ENCODE measurements at places on chromosomes 12 and 14.

GRCh38 chr12:62512901-62513300, 46.3 kb downstream of the MON2 start:
- no peak for ATAC-seq

DNA sequence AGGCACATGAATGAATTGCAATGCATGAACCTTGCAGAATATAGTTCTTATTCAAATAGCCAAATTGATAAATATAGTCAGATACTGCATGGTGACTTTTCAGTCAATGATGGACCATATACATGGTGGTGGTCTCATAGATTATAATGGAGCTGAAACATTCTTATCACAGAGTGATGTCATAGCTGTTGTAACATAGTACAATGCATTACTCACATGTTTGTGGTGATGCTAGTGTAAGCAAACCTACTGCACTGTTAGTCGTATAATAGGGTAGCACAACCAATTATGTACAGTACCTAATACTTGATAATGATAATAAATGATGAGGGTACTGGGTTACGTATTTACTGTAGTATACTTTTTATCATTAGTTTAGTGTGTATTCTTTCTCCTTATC, 280.3 kb downstream of the BCAT1 start:
- no peak for ATAC-seq

GRCh38 chr12:3313066-3313465, 177.9 kb upstream of the PRMT8 start:
- peak; percentile 22 for ATAC-seq

DNA sequence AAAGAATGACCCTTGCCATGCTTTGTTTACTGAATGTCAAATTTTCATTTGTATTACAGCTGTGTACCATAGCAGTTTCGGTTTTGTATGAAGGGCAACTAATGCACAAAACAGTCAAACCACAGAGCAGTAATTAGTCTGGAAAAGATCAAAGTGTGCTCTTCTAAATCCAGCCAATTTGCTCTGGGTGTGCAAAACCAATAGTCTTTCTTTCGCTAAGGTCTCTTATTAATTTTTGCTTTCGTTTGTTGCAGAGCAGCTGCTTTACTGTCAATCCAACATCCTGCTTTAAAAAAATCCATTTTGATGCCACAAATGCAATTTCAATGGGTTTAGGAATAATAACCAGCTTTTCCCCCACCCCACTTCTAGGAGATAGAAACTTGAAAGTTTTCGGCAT, 114.2 kb downstream of the BRMS1L start:
- ATAC-seq = no peak

DNA sequence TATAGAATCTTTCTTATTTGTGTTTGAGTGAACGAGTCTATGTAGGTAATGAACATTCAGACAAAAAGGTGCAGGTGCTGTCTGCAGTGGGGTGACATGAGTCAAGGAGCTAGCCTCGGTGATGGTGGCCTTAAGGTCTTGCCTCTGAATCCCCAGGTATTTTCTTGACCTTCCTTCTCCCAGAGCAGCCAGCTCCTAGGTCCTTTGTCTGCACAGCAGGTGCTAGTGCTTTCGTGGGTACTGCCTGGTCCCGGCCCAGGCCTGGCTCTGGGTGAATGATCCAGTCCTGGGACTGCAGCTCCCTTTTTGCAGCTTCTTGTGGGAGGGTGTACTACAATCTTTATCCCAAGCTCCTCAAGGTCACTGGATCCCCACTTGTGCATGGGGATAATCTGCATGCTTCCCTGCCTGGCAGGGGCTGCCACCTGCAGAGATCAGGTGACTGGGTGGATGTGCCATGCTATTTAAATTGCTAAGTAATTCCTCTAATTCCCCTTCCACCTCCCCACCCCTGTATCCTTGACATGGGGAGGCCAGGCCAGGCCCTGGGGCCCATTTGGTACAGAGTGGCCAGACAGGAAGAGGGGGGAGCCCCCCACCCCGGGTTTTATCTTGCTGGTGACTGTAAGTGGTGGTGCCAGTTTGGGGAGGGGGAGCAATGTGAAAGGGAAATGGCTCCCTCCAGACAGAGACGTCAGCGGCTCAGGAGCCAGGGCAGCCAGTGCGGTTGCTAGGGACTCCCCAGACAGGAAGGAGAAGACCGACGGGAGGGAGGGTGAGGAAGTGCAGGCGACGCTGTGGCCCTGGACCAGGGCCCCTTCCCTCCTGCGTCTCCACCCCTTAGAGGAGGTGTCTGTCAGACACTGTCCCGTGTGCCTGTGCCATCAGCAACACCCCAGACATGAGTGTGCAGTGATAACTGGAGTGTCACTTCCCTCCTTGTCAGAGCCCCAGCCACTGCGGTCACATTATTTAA, 6.7 kb downstream of the VASH1 start:
- peak; percentile 73 for ATAC-seq

DNA sequence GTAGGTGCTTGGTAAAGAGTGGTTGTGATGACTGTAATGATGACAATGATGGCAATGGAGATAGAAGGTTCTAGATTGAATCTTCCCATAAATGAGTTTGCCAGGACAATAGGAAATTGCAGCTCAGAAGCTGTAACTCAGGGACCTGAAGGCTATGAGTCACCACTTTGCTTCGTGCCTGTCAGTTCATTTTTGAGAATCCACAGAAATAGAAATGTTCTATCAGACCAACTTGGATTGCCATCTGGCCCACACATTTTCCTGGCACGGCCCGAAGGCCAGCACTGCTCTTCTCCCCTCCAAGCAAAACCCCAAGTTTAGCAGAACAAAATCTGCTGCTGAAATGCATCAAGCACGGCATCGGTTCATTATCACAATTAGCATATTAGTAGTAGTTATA, 1127.0 kb downstream of the BCL11B start:
- ATAC-seq = no peak

DNA sequence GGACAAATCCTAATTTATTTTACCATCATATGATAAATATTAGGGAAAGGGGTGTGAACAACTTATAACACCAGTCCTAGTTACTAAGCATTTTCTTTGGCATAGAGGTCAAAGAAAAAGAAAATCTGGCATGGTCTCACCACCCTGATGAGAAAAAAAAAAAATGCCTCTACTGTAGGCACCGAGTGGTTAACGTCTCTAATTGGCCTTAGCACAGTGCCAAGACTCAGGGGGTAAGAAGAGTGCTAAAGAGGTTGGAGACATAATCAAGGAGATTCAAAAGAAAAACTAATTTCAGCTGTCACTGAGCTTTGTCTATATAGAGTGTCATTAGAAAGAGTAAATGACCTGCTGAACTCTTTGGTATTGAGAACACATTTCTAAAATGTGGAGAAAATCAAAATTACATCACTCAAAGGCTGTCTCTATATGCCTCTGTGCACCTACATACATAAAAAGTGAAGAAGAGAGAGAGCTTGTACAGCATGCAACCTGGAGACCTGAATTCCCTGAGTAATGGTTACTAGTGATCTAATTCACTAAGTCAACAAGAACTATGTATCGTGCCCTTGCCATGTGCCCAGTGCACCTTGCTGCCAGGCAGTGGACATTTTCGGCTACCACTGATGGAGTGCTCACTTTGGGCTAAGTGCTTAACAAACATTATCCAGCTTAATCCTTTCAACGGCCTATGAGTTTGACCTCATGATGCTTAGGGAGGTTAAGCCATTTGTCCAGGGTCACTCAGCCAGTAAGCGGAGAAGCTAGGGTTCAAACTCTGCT, 113.8 kb upstream of the G2E3 start:
- no peak for ATAC-seq

DNA sequence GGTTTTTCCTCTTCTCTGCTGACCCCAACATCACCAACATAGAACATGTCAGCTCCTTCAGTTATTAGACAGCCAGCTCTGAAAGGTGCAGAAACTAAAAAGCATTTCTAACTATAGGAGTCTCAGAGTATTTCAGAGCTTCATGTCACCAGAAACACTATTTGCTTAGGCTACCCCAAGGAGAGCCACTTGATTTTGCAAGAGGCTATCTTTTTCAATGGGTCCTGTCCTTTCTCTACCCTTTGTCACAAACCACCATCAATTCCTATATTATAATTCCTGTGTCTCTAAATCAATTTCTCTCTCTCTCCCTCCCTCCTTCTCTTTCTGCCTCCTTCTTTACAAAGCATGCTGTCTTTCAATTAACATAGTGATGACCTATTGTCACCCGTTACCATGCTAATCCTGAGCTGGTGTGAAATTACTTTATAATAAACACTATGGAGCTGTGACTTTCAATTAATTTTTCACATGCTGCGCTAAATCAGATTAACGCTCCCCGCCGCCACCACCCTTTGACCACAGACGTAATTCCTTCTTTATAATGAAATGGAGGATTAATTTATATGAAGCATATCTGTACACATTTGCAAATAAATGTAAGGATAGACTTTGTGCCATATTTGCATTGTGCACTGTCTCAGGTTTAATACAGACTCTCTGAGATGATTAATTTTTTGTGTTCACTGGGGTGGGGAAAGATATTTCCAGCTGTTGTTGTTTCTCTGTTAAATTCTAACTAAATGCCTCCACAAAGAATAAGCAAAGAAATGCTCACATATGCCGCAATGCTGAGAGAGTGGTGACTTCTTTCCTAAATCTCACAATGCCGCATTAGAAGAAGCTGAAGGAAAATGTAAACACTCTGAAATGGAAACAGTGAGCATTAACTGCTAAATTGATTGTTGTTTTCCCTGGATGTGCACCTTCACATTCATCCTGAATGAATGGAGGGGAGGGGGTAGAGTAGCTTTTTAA, 418.6 kb downstream of the PDZRN4 start:
- ATAC-seq = no peak

GRCh38 chr14:48536318-48536717, 860.9 kb upstream of the MDGA2 start:
- ATAC-seq = no peak

- ATAC-seq = no peak
These were observed 214.8 kb downstream of the DPF3 start for GRCh38 chr14:72679141-72679535.

DNA sequence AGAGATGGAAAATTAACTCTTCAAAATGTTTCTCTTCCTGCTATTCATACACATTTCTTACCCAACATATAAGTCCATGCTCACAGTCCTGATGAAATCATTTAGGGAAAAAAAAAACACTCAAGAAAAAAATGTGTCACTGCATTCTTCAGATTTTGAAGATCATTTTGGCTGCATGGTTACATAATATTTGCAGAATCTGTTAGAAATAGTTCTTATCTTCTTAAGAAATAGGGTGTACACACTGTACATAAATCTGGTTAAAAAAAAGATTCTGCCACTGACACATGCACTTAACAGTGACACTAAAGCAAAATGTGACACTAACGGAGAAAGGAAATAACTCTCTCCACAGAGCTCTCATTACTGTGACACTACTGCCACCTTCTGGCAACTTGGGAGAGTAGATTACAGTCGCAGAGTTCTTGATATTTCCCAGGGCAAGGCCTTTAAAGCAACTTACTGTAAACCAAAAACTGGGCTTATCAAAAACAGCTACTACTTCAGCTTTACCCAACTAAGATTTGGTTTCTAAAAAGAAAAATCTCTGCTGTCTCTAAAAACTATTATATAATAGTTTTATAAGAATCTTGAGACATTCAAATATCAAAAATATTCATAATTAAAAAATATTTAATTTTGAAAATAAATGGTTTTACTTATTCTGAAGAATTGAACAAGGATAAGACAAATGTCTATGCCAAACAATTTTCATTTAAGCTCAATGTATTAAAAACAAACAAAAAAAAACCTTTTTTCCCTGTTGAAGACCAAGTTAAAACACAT, 65.0 kb downstream of the SETD3 start:
- peak; percentile 83 for ATAC-seq

GRCh38 chr14:43438056-43438455, 1069.0 kb downstream of the FSCB start:
- no peak for ATAC-seq

DNA sequence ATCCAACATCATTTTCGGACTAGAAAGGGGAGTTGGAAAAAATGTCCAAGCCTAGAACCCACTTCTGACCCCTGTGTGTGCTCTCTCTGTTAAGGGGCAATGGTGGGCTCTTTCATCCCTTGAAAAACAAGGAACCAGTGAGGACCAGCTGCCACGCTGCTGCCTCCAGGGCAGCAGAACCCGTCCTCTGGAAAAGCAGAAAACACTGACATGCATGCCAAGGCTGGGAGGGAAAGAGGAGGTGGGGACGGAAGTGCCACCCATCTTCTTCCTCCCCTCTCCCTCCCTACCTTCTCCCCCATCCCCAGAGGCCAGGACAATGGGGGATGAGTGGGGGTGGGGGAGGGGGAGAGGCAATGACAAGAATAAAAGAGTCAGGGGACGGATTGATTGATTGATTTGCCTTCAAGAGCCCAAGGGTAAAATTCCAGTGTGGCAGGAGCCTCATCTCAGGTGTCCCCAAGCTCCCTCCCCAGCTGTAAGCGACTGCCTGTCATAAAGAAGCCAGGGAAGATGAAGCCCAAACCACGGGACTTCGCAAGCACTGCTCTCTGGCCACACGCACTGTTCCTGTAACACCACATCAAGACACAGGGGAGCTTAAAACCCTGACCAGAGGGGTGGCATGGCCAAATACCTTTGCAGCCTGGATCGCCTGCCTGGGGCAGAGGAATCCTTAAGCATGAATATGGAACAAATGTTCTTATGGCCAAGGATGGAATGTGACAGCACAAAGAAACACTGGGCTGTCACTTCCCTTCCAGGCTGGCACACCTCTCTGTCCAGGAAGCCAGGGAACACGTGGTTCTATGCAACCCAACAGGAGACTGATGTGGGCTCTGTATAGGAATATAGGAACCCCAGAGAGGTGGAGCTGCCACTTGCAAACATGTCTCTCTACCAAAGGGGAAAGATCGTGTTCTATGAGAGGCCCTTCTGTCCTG, 38.9 kb upstream of the BDKRB2 start:
- ATAC-seq = peak; percentile 29

DNA sequence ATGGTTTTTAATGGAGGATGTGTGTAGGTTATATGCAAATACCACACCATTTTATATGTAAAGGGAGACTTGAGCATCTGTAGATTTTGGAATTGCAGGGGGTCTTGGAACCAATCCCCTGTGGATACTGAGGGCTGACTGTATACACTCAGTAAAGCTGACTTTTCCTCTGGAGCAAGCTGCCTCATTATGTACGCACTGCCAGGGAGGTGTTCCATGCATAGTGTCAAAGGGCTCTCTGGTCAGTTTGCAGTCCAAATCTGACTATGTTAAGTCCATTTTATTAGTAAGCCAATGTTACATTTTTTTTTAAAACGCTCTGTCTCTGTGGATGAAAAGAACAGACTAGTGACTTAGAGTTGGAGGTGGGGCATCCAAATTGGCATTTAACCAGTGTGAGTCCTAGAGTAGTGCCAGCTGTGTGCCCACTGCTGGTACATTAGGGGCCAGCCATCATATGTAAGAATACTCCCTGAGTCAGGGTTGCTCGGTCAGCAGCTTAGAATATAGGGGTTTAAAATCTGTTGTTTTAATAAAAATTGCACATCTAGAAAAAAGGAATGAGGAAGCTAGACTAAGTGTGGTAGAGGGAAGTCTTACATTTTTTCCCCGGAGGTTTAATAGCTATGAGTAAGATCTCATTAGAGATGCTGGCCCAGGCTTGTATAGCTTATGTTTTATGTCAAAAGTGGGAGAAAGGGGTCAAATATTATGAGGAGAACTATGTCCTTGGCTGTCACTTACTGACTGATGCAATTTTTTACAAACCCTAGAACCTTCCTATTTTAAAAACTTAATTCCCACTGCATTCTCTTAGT, 87.0 kb downstream of the TESC start:
- ATAC-seq = peak; percentile 20
